Jurkat, Clone E6-1 (cell line): ENCODE measurements at places on chromosomes 1 and 21.

DNA sequence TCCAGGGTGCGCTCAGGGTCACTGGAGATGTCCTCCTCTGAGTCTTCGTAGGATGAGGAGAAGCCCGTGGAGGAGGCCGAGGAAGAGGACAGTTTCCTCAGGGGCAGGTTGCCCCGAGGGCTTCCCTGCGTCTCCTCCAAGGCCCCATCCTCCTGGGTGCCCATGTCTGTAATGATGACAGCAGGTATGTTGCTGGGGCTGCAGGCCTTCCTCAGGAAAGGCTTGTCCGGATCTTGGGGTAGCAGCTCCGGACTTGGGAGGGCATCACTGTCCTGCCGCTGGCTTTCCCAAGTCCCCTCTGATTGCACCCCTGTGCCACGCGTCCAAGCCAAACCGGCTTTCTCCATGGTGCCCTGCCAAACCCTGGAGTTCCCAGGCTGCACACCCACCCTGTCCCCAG, 3.5 kb downstream of the ITPKB start:
- no peak for DNase-seq

DNA sequence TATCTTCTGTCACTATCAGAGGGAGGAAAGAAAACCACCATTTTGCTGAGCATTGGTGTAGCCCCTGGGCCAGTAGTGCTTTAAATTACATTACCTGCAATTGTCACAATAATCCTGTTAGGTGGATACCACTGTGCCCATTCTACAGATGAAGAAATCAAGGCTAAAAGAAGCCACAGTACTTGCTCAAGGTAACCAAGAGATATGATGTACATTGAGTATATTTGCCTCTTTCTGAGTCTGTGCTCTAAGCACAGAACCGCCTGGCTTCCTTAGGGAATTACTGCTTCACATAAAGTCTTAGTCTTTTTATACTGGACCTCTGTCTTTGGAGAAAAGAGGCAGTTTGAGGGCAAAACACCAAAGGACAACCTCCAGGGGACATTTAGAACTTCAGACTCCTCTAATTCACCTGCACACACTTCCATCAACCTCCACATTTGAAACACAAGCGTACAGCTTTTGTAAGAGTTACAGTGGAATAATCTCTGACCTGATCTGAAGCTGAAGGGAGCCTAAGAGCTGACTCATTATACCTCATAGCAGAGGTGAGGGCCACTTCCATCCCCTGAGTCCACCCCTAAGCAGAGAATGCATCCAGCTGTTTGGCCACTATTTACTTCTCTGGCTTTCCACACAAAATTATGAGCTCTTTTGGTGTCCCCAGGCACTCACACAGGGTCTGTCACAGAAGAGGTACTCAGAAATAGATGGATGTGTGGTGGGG, 61.8 kb downstream of the PLPP3 start:
- no peak for DNase-seq

DNA sequence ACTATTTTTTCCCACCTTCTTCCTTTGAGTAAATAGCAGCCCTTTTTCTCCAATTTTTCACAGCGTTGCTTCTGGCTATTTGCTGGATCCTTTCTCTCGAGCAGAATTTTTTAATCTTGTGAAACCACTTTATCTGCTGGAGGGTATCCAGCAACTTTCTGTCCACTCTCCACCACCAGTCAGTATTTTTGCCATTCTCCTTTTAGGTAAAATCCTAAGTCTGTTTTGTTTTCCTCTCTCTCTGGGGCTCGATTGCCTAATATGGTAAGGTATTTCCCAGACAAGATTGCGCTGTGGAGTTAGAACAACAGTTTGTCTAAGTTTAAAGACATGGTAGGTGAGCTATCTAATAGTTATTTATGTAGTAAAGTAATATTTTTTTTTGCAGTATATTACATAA, 156.9 kb downstream of the PPP1R12B start:
- DNase-seq = no peak

GRCh38 chr1:32398401-32398800, 4.2 kb upstream of the BSDC1 start:
- no peak for DNase-seq

- DNase-seq = no peak
Observed at GRCh38 chr1:206014601-206015000, 9.1 kb downstream of the CTSE start.

DNA sequence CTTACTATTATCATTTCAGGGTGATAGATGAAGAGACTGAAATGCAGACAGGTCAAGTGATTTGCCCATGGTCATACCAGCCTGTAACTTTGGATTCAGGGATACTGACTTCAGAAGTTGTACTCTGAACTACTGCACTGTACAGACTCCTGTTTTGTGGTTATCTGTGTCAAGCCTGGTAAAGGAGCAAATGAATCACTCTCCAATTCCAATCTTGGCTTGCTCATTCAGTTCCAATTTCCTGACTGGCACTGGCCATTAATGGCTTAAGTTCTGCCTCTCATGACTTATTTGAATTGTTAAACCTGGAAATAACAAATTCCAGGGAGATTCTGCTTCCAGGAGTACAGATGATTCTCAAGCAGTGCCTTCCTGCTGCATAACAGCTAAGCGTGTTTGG, 45.4 kb upstream of the PLD5 start:
- DNase-seq = no peak

DNA sequence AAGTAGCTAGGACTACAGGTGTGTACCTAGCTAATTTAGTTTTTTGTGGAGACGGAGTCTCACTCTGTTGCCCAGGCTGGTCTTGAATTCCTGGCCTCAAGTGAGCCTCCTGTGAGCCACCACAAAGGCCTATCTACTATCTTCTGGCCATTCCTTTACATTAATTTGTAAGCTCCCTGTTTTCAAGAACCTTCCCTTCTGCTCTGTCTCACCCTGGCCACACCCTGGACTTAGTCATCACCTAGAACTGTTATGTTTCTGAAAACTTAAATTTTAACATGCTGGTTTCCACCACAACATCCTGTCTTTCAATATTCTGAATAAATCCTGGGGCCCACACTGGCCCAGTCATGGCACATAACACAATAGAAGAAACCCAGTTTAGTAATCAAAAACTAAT, 4.9 kb upstream of the B4GALT3 start:
- DNase-seq = no peak
